NCI-H510A (cell line): ENCODE measurements at places on chromosomes 2 and 18.

GRCh38 chr18:53943326-53943860 lies 281.1 kb downstream of the MBD2 start:
- no peak for DNase-seq

DNA sequence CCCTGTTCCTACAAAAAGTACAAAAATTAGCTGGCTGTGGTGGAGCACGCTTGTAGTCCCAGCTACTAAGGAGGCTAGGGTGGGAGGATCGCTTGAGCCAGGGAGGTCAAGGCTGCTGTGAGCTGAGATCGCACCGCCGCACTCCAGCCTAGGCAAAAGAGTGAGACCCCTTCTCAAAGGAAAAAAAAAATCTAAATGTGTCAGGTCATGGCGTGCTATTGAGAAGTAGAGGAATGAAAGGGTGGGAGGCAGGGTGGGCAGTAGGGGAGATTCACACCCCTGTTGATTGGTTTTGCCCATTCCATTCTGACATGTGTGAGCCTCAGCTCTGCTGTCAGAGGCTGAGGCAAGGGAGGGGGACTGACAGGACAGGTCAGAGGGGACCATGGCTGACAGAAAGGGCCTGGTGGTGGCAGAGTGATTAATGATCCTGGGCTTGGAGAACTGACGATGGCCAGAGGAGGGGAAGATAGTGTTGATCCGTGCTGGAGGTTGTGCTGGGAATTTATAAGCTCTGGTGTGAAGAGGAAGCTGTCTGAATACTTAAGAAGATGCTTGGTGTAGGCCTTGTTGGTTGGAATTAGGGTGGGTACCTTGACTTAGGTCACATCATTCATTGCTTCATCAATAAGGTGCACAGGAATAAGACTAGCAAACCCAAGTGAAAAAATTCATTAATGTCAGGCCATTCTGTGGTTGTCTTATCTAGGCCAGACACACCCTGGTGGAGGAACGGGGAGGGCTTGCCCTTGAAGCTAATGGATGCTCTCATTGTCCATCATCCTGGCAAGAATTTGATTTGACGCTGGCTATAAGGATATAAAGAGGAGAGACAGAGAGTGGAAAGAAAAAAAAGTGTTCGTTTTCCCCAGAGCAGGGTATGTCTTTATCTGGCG lies 19.1 kb upstream of the SMARCAL1 start:
- DNase-seq, result no peak

GRCh38 chr18:54119524-54120019 lies 104.9 kb downstream of the MBD2 start:
- no peak for DNase-seq

DNA sequence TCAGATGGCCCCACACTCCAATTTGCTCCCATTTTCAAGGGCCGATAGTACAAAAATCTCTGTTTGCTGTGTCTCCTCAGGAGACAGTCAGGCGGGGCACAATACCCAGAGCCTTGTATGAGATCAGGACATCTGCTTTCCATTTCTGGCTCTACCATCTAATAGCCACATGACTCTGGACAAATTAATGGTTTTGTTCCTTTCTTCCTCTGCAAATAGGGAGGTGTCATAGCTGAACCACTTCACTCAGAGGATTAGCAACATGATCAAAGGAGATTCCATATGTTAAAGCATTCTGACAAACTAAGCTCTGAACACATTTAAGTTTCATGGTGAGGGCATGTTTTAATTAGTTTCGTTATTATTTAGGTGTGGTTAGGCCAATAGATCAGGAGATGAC lies 602.1 kb upstream of the SYT4 start:
- DNase-seq, result no peak

DNA sequence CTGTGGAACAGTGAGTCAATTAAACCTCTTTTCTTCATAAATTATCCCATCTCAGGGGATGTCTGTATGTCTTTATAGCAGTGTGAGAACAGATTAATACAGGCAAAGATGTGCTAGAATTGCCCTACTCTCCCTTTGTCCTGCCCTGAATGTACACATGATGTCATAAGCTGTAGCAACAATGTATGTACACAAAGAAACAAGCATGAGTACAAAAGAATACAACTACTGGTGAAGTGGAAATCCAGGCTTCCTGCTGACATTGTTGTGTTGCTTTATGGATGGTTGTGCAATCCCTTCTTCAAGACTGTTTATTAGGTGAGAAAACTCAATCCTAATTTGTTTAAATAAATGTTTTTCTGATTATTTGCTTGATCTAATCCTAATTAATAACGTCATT lies 446.6 kb downstream of the DSC3 start:
- peak; percentile 16 for DNase-seq

DNA sequence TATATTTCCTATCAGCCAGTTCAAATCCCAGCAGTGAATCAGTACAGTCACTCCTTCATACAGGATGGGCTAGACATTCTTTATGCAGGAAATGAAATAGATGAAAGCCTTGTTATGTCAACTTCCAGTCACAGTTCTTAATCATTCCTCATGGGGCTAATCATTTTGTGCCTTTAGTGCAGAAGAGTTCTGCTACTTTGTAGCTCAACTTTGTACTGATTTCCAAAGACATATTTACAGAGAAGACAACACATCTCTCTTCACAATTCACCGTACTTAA lies 593.9 kb upstream of the NETO1 start:
- no peak for DNase-seq

GRCh38 chr2:41937464-41937906 lies 110.3 kb upstream of the PKDCC start:
- DNase-seq, result no peak

- DNase-seq, result no peak
Measured at GRCh38 chr2:158732573-158733429, 62.3 kb upstream of the DAPL1 start.

- no peak for DNase-seq
Measured at GRCh38 chr18:54279477-54280219, 10.3 kb downstream of the POLI start.

- DNase-seq, result no peak
Measured at GRCh38 chr2:6143812-6144211, 451.6 kb downstream of the SOX11 start.

DNA sequence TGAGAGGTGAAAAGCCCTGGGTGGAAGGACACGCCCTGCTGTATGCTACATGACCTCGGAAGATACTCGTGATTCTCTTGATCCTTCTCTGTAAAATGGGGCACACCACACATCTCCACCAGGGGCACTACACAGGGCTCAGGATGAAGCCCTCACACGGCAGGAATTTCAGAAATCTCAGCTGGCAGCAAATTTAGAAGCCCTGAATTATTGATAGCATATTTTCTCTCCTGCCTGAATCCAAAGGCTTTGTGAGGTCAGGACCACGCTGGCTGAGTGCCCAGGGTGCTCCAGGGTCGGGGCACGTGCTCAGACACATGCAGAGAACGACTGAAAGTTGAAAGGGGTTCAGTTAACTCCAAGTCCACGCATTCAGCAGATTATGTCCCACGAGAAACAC lies 42.1 kb upstream of the GALR1 start:
- peak; percentile 4 for DNase-seq

GRCh38 chr2:11234309-11234708 lies 79.0 kb downstream of the SLC66A3 start:
- DNase-seq, result no peak

- no peak for DNase-seq
Measured at GRCh38 chr2:58436872-58437271, 195.7 kb upstream of the FANCL start.

DNA sequence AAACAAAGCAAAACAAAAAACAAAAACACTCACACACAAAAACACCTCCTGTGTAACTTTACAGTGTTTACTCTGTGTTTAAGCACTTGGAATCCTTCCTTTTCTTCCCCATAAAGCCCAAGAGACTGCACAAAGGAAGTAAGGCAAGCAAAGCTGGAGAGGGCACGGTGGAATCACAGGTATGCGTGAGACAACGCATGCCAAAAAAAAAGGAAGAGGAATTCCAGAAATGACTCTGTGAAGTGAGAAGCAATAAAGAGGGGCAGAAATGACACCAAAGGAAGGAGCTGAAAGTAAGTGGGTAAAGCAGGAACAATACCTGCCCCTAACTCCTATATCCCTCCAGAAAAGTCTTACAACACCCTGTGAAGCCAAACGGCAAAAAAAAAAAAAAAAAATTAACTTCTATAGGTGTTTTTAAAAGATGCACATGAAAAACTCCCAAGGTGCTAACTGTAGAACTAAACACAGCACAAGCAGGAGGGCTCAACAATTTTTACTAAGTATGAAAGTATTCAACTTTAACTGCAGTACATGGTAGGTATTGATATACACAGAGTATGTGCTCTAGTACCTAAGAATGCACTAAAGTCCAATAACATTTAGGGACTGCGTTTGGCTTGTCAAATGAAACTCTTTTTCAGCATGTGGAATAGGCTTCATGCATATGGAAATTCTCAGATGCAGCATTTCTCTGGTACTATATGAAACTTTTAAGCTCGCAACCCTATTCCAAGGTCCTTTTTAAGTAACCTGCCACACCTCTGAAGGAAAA lies 9.1 kb downstream of the RND3 start:
- no peak for DNase-seq

DNA sequence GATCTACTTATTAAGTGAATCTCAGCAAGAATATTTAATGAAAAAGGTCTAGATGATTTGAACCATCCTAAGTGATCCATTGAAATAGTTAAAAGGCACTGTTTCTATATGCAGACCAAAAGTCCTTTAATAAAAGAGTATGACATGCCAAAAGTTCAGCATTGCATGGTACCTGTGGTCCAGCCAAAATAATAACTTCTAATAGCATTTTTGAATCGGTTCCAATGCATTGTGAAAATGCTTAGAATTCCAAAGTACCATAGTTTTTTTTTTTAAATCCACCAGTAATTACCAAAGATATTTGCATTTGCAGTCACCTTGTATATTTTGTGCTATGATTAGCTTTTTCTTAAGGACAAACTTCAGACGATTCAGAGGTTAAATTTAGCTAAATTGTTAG lies 79.9 kb downstream of the NYAP2 start:
- no peak for DNase-seq

DNA sequence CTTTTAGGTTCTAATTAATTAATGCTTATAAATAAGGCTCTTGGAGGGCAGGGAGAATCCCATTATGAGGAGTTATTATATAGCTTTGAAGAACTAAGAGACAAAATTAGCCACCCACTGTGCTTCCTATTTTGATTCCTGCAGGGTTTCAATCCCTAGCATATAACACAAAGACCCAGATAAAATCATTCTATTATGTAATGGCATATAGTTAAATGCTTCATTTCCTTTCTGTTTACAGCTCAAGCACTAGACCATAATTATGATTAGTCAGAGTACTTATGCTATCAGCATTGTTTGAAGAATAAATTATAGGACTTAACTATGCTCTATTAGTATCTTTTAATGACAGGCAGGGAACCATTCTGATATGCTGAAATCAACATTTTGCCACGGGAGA lies 9.1 kb downstream of the GPR155 start:
- DNase-seq, result no peak

DNA sequence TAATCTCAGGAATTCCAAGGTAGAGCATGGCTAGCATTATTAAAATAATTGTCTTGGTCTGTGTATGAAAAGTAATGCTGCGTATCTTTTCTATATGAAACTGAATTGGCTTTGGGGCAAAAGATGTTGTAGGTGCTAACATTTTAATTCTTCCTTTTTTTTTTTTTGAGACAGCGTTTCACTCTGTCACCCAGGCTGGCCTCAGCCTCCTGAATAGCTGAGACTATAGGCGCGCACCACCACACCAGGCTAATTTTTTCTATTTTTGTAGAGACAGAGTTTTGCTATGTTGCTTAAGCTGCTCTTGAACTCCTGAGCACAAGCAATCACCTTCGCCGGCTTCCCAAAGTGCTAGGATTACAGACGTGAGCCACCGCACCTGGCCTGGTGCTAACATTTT lies 172.6 kb upstream of the STON1 start:
- DNase-seq, result no peak

- no peak for DNase-seq
Measured at GRCh38 chr2:222442665-222443064, 18.3 kb downstream of the SGPP2 start.

DNA sequence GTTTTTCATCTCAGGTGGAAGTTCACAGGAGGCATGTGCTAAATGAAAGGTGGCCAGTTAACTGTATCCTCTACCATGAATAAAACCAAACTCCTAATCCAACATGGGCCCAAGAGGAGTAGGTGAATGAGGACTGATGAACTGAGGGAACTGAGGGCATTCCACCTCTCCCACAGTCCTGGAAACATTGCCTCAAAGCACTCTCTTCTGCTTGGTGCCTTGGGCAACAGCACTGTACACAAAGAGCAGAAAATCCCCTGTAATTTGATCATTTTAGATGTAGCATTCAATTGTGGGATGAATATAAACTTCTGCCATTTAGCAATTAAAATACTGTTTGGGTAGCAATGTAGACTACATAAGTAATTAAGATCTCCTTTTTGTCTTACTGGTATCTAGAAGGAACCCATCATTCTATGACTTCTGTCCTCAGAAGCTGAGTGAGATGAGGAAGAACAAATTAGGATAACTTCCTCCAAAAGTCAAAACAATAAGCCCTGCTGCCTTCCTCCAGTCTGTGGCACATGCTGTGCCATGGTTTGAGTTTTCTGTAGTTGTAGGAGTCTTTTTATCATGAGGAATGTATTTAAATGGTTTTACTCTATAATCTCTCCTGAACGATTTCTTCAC lies 86.7 kb upstream of the ZEB2 start:
- DNase-seq, result no peak

- DNase-seq, result no peak
Measured at GRCh38 chr18:50189160-50189559, 5.8 kb downstream of the MYO5B start.

GRCh38 chr2:61419129-61419528 lies 51.8 kb downstream of the USP34 start:
- DNase-seq, result no peak

GRCh38 chr2:11822746-11823451 lies 76.5 kb downstream of the LPIN1 start:
- DNase-seq, result no peak

GRCh38 chr2:14120376-14120775 lies 512.1 kb upstream of the LRATD1 start:
- DNase-seq, result no peak

DNA sequence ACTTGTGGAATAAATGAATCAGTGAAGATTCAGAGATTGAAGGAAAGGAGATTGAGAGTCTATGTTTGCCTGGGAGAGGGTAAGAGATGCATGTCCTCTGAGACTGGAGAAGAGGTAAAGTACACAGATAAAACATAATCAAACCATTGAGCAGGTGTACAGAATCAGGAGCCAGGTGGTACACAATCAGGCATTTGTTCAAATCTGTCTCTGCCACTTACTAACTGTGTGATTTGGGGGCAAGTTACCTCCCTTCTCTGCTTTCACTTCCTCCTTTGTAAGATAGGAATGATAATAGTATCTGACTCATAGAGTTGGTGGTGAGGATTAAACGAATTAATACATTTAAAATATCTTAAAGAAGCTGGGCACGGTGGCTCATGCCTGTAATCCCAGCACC lies 94.0 kb downstream of the CDK15 start:
- DNase-seq, result no peak

GRCh38 chr2:15748736-15749323 lies 157.2 kb downstream of the DDX1 start:
- DNase-seq, result no peak
